Posterior cingulate gyrus (tissue), 11 donors: ENCODE measurements at places on chromosomes 3 and 15.

- DNase-seq, result no peak
Measured at GRCh38 chr3:60013241-60013640, 963.4 kb upstream of the CFAP20DC start.

DNA sequence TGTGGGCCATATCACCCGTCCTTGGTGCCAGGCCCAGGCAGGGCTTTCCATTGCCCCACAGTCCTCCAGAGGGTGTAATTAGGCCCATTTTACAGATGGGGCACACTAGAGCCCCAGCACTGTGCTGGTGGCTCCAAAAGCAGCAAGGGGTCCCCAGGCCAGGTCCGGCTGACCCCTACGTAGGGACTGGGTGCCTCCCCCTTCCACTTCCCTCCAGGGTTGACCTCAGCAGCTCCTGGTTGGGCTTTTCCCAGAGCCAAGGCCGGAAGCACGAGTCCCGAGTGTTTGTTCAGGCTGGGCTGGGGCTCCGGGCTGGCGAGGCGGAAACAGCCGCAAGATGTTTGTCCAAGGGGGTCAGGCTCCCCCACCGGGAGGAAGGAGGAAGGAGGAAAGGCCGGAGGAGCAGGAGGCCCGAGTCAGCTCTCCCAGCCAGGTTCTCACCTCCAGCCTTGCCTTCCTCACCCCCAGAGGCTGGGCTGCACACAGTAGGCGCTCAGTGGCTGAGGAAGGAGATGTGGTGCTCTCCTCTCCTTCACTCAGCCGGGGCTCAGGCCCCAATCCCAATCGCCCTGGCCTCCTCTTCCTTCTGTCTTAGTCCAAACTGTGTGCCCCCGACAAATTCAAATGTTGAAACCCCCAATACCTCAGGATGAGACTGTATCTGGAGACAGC is 17.1 kb upstream of the PLXND1 start:
- no peak for DNase-seq

GRCh38 chr3:66989860-66990696 is 8.0 kb upstream of the KBTBD8 start:
- DNase-seq, result no peak

DNA sequence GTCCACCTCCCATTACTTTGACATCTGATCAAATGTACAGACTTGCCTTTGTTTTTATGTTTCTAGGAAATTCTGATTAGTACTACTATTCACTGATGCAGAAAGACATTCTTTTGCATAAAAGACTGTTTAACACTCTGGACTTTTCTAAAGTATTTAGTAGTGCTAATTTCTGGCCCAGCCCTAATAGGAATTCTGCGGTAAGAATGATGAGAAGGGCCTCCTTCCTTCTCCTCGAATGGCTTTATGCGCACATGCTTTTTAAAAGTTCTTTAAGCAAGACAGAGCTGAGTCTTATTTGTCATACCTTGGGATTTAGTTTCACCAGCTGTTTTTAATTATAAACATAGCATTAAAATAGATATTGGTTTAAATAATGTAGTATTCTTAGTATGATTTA is 192.3 kb upstream of the RBMS3 start:
- DNase-seq, result no peak

DNA sequence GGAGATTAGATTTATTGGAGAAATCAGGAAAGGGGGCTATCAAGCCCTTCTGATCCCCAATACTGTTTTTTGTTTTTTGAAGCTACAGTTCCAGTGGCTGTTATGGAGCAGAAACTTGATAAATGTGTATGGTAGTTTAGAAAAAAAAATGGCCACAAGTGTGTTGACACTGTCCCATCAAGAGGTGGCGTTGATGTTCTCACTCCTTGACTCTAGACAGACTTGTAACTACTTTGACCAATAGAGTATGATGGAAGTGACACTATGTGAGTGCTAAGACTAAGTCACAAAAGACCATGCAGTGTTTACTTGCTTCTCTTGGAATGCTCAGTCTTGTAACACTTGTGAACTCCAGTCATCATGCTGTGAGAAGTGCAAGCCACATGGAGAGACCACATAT is 356.7 kb downstream of the PDCD6IP start:
- no peak for DNase-seq

DNA sequence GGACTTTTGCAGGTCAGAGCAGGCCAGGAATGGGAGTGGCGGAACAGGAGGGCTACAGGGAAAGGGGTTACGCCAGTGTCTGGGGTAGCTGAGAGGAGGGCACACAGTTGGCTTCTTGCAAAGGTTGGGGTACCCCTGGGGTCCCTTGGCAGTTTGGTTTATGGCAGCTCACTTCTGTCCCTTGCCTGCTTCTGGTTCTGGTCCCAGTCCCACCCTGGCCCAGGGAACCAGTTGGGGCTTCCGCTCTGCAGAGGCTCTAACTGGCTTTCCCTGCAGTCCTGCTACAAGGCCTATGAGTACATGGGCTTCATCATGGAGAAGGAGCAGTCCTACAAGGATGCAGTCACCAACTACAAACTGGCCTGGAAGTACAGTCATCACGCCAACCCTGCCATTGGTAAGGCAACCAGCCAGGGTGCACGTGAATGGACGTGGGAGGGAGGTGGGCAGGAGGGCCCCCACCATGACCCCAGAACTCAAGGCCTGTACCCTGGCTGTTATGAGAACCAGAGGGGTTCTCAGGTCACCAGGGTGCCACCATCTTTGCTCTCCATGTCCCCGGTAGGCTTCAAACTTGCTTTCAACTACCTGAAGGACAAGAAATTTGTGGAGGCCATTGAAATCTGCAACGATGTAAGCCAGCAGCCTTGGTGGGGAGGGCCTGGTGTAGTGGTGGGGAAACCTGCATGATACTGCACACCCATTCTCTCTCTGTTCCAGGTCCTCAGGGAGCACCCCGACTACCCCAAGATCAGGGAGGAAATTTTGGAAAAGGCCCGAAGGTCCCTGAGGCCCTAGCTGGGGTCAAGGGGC is 15.2 kb downstream of the CSRNP1 start:
- DNase-seq, result no peak

DNA sequence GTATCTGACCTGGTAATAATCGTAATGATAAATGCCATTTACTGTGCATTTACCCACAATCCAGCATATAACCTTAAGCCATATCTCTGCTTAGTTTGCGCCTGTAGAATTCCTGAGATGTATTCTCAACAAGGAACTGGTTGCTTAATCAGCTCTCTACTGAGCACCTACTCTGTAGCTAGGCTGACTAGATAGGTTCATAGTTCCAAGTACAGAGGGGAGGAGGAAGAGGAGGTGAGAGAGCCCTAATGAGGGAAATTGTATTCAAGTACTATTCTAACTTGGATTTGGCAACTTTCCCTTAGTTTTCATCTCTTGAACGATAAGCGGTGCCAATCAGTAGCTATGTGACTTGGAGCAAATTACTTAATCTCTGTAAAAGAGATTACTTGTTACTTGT is 5.6 kb upstream of the AKAP13 start:
- no peak for DNase-seq

DNA sequence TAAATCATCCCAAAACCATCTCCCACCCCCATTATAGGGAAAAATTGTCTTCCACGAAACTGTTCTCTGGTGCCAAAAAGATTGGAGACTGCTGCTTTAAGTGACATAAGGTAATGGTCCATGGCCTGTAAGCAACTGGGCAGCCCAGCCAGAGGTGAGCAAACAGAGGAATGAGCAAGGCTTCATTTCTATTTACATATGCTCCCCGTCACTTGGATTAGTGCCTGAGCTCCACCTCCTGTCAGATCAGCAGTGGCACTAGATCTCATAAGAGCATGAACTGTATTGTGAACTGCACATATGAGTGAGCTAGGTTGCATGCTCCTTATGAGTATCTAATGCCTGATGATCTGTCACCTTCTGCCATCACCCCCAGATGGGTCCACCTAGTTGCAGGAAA is 1159.8 kb upstream of the ALCAM start:
- DNase-seq, result no peak

DNA sequence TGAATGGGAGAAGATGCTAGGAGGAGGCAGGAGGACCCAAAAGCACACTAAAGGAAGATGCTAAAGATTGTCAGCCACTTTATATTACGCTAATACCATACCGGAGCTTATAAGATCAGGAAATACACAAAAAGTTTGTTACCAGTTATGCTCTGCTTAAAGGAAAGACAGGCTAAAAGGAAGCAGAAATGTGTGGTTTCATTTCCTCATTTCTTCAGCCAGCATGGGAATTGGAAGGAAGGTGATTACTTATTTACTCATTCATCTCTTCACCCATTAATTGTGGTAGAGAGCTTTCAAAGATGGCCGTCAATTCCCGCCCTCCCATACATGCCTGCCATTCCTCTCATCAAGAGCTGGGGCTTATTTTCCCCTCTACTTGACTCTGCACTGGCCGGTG is 26.7 kb upstream of the TMEM158 start:
- no peak for DNase-seq
